ENCODE measurements at places on chromosomes 1 and 21.

GRCh38 chr1:37631036-37631435 lies 3.7 kb downstream of the RSPO1 start:
- no peak for DNase-seq

DNA sequence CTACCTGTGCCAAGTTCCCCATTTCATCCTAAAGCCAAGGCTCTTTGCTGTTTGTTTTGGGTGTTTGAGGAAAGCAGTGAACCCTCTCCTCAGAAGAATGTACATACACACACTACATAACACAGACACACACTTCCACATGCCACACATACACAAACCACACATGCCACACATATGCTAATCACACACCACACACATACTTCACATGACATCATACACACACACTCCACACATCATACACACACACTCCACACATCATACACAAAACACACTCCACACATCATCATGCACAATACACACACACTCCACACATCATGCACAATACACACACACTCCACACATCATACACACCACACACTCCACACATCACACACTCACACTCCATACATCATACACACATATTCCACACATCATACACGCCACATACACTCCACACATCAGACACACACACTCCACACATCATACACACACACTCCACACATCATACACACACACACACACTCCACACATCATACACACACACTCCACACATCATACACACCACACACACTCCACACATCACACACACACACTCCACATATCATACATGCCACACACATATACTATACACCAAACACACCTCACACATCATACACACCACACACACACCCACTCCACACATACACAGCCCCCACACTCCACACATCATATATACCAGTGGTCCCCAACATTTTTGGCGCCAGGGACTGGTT lies 22.7 kb upstream of the ZNF436 start:
- DNase-seq = no peak

DNA sequence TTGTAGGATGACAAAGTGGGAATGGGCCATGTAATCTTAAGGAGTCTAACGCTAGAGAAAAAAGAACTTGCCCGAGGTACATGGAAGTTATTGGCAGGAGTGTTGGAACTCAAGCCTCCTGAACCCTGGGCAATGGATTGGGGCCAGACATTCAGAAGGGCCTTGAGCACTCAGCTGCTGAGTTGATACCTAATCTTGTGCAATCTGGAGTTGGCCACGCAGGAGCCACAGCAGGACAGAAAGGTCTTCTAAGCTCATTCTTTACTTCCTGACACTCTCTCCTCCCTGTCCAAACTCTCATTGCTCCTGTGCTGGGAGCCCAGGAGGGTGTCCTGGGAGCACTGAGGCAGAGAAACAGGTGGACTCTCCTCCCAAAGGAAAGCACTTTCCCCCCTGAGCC lies 25.1 kb upstream of the CSF1 start:
- DNase-seq = no peak

DNA sequence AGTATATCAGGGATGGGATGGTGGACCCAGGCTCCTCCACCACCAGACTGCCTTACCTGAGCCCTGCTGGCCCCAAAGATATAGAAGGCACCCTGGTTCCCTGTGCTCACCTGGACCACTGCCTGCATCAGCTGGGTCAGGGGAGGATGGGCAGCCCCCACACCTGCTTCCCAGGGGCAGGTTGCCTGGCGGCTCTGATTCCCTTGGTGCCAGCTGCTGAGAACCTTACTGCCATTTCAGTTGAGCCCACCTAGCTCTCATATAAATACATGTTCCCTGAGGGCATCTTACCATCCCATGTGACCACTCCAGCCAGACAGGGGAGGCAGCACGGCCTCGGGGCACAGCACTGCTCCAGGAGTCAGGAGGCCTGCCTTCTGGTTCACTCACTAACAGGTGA lies 24.4 kb downstream of the PSEN2 start:
- DNase-seq = no peak

GRCh38 chr1:66434096-66434495 lies 99.9 kb upstream of the SGIP1 start:
- DNase-seq = no peak

GRCh38 chr1:202656951-202657646 lies 53.2 kb downstream of the SYT2 start:
- DNase-seq = no peak

DNA sequence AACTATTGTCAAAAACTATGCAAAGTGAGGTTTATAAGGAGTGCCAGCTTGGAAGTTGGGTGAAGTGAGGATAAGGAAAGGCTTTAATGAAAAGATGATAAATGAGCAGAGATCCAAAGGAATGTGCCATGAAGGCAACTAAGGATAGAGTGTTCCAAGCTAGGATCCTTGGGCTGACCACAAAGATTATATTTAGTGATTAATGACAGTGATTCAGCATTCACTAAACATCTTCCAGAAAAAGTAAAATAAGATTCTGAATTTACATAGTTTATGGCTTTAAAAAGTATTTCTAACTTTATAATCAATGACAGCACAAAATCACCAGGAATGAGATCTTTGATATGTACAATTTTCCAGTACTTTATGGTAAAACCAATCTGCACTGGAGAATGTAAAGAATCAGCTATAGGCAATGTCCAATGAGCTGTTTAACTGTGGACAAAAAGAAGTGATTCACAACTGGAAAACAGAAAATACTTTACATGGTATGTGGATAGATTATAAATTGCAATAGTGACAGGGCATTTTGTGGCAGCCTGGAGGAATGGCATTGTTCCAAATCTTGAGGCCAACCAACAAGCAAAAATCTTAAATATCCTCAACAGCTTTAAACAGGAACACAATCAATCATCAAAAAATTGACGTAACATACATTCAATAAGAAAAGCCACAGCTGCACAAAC lies 91.2 kb upstream of the KCTD3 start:
- no peak for DNase-seq

GRCh38 chr21:31397939-31398338 lies 53.9 kb upstream of the TIAM1 start:
- peak; percentile 11 for DNase-seq

DNA sequence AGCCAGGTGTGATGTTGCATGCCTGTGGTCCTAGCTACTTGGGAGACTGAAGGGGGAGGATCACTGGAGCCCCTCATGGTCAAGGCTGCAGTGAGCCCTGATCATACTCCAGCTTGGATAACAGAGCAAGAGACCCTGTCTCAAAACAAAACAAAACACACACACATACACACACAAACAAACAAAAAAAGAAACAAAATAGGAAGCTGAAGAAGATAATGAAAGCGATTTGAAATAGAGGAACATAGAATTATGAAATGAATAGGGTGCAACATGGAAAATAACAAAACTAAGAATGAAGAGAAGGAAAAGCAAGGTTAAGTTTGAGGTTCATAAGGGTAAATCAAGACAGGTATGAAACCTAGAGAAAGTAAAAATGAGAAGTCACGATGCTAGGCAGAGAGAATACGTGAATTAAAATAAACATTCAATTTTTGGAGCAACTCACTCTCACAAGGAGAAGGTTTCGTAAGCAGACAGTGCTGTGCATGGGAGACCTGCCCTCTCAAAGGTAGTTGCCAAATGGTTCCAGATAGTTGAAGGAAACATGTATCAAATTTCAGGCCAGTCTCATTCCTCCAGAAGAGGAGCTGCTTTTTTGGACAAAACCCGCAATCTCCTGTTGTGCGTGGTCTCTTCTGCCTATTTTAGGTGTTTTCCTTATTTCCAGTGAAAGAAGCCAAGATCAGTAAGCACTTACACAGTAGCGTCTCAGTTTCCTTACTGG lies 3.3 kb downstream of the CD46 start:
- DNase-seq = no peak

DNA sequence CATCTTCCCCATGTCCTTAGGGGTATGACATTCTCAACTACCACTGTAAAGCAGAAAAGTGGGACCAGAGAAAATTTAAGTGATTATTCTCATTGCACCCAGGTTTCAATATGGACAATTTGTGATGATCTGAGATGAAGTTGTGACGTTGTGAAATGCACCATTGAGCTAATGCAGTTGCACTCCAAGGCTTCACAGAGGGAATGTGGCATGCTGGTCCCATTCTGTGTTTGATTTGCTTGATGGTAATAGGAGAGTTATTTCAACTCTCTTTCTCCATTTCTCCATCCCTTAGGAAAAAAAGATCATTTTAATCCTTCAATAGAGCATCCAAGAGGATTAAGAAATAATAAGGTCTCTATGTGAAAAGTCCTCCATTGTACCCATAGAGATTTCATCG lies 136.6 kb downstream of the SLC30A10 start:
- no peak for DNase-seq

DNA sequence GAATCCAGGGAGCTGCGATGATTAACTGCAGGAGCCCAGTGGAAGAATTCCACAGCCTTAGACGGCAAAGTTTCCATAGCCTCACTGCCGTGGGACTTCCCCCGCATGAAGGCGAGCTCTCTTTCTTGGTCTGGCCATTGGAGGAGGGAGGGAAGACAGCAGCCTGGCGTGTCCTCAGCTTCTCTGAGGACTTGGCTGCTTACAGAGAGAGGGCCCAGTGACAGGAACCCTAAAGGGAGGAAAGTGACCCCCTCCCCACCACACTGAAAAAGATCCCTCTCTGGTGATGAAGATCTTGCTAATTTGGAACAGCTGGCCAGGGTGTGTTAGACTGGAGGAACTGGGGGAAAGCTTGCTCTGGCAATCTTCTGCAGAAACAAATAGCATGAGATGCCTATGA lies 41.0 kb downstream of the ATP2B4 start:
- DNase-seq = no peak

Data from activated T-cell treated with anti-CD3 and anti-CD28 coated beads for 1 hour (primary cell).